ENCODE measurements at places on chromosomes 12 and 14. TPM values are rescaled to one million over a fixed set of nuclear protein-coding genes. Genes with fewer than 3 reads are reported as not detected.

KRT77 gene
- 0.02 TPM for polyA plus RNA-seq

HSPB8 gene
- polyA plus RNA-seq: 28.2 TPM

FGF23 gene
- 0.35 TPM for polyA plus RNA-seq

RNASE7 gene
- polyA plus RNA-seq: not detected

OTOGL gene
- 0.12 TPM for polyA plus RNA-seq

SLC6A12 gene
- polyA plus RNA-seq: 0.63 TPM

VWF gene
- 0.39 TPM for polyA plus RNA-seq

MYL2 gene
- not detected for polyA plus RNA-seq

CEBPE gene
- 0.05 TPM for polyA plus RNA-seq

MANSC1 gene
- 2.5 TPM for polyA plus RNA-seq

TM7SF3 gene
- 61.3 TPM for polyA plus RNA-seq

LMNTD1 gene
- polyA plus RNA-seq: not detected

HDAC7 gene
- 25.5 TPM for polyA plus RNA-seq

SLC39A5 gene
- polyA plus RNA-seq: 0.27 TPM

TPPP2 gene
- not detected for polyA plus RNA-seq

PLEKHD1 gene
- 0.24 TPM for polyA plus RNA-seq

LRP1 gene
- 59.0 TPM for polyA plus RNA-seq

SLC22A17 gene
- 77.7 TPM for polyA plus RNA-seq

HPD gene
- polyA plus RNA-seq: 0.28 TPM

ZNF839 gene
- 10.0 TPM for polyA plus RNA-seq

KRT72 gene
- not detected for polyA plus RNA-seq
